ENCODE measurements at places on chromosomes 6 and 20.

- no peak for DNase-seq
Measured at GRCh38 chr6:130368576-130368975, 2.8 kb downstream of the TMEM200A start.

GRCh38 chr6:141088171-141088570 is 1044.6 kb upstream of the GJE1 start:
- DNase-seq = no peak

DNA sequence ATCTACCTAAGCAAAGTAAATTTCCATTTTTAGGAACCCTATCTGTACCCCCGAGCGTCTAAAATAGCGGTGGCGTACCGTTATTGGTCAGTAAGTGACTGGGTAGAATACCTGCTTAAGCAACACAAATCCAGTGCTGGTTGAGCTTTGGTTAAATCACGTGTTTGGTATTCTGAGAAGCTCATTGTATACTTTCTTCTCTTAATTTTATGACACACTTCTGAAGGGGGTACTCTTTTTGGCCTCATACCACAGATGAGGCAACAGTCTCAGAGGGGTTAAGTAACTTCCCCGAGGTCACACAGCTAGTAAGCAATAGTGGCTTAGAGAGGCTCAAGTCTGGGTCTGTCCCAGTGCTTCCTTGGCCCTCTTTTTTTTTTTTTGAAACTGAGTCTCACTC is 151.2 kb downstream of the TFAP2C start:
- DNase-seq = no peak

GRCh38 chr6:53564401-53565065 is 19.6 kb upstream of the GCLC start:
- no peak for DNase-seq
